Stimulated activated CD8-positive, alpha-beta memory T cell treated with anti-CD3 and anti-CD28 coated beads, Interleukin-15, amount 100 ng/mL, for 48 hours (primary cell): ENCODE measurements at places on chromosomes 4 and X.

DNA sequence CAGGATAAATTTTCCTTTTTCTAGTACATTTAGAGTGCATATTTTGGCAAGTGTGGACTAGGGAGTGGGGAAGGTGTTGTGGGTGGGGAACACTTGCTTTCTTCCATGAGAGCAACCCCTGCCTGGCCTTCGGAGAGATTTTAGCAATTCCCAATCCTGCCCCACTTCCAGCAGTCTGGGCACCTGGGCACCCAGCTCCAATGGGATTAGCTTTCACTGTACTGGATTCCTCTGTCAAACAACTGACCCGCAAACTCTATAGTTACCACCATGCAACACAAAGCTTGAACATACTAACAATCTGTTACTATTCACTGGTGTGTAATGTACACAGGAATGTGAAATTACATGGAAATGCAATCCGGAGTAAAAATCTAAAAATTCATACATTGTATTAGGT, 50.3 kb downstream of the SH3RF1 start:
- no peak for DNase-seq

- no peak for DNase-seq
Observed at GRCh38 chrX:68646421-68646820, 1.0 kb upstream of the STARD8 start.

DNA sequence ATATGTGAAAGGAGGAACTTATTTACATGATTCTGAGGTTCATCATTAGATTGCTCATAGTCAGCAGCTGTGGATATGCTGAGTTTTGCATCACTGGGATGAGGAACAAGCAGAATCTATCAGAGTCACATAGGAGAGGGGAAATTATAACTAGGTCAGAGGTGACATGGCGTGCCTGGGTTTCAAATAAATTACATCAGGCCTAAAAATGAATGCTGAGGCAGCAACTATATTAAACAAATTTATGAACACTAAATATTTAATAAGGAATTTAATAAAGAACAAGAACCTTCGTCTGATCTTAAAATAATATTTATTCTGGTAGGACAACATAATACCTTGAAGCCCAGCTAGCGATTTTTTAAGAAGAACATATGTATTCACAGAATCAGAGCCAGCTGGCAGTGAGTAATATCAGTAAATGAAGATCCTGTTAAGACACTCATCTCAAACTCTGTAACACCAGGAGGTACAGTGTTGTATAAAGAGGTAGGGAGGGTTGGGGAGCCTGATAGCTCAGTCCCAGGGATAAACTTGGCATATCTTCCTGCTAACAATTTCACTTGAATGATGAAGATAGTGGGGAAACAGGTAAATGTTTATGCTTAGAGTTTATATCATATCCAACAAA, 60.9 kb upstream of the HS3ST1 start:
- DNase-seq, result no peak

DNA sequence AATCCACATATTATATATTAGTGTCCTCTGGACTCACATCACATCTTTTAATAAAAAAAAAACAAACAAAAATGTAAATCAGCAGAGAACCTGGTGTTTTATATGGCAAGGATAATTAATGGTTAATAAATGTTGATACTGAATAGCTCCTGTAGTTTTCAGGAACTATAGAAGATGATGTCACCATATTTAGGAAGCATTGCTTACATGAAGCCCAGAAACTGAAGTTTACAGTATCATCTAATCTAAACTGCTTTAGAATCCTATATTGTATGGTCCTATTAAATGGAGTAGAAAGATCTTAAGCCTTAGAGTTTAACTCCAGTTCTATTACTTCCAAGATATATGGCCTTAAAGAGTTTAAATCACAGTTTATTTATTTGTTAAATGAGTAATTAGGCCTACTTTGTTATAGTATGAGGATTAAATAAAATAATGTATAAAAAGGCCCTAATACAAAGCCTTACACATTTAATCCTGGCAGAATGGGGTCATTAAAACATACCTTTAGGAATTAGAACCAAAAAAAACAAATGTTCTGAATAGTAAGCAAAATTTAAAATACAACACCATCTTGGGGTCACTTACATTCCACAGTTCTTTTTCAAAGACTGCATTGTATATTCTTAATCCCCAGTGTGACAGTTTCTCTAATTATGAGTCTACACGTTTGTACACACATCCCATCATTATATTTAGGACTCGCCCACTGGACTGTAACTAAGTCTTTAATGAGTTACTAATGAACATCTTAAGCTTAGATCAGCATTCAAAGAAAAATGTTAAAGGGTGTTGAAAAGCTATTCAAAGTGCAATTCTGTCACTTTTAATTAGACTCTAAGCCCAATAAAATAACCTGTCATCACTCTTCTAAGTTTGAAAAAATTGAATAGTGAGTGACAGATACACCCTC, 305.9 kb downstream of the ADGRL3 start:
- DNase-seq, result no peak

DNA sequence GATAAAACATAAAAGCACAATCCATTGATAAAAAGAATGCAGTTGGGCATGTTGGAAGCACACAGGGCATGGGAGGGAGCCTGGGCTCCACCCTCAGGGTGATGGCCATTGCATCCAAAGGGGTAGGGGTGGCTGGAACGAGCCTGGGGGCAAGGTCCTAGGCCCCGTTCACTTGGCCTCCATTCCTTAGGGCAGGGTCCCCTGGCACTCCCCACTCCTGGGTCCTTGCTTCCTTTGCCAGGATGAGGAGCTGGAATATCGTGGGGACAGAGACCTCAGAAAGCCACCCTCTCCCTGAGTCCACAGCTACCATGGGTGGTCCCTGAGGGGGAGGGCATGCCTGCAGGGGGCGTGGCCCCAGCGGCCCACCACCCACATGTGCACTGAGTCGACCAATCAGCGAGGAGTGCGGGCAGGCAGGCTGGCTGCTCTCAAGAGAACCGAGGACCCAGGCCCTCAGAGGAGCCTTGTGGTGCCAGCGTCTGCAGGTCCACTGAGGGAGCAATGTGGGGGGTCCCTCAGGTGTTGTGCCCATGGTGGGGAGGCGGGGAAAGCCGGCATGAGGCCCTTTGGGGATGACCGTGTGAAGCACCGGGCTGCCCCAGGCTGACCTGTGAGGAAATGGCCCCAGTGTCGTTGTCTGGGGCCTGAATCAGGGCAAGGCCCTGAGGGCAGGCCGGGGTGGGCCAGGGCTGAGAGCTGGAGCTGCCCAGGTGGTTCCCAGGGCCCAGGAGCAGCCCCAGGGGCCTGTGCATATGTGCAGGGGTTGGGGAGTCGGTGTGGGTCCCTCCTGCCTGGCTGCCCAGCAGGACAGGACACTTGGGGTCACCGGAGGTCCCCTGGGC, 78.6 kb upstream of the AMELX start:
- no peak for DNase-seq

DNA sequence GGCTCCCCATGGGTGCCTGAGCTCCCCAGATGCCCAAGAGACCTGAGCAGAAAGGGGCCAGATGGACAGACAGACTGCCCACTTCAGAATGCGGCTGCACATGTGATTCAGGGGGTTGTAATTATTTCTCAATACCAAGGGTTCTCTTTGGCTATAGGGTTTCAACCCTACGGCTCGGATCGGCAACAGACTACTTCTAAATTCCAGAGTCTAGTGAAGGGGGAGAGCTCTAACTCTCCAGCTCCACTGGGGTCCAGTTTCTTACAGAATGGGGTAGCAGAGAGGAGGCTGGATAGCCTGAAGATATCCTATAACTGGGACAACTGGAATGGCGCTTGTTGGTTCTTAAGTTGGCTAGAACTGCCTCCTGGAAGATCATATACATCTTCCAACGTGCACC, 136.3 kb downstream of the MGST2 start:
- no peak for DNase-seq

- DNase-seq, result no peak
Observed at GRCh38 chr4:158811704-158812103, 42.9 kb downstream of the FNIP2 start.

GRCh38 chr4:30828264-30828926, 108.2 kb downstream of the PCDH7 start:
- no peak for DNase-seq
